Cardiac muscle cell (in vitro differentiated cells and primary cell): ENCODE measurements at places on chromosomes 6 and 20. TPM values are rescaled to one million over a fixed set of nuclear protein-coding genes. Genes with fewer than 3 reads are reported as not detected.

SLC22A23 gene
- total RNA-seq = 14.6 and 24.9 TPM in 2 replicates

TXLNB gene
- 8.6 and 17.5 TPM in 2 replicates for total RNA-seq

SPDEF gene
- total RNA-seq = 0.42 and 1.1 TPM in 2 replicates

NANP gene
- total RNA-seq = 3.1 and 3.7 TPM in 2 replicates

BMP5 gene
- 112 and 123 TPM in 2 replicates for total RNA-seq

TTK gene
- total RNA-seq = 4.5 and 45.2 TPM in 2 replicates

DZANK1 gene
- 2.1 and 2.5 TPM in 2 replicates for total RNA-seq

GRCh38 chr6:157887892-157888291 is 64.8 kb downstream of the SNX9 start:
- H3K4me3 ChIP-seq = no peak overlapping the region
- no peaks in the 10 kb centered on the region for H3K36me3 ChIP-seq
- no peaks in the 10 kb centered on the region for H3K4me1 ChIP-seq

- no peak overlapping the region for H3K27ac ChIP-seq
- no peak for DNase-seq
- no peaks in the 10 kb centered on the region for H3K36me3 ChIP-seq
- no peak overlapping the region for H3K4me3 ChIP-seq
Observed at GRCh38 chr6:107355659-107356058, 103.7 kb downstream of the PDSS2 start.

DNA sequence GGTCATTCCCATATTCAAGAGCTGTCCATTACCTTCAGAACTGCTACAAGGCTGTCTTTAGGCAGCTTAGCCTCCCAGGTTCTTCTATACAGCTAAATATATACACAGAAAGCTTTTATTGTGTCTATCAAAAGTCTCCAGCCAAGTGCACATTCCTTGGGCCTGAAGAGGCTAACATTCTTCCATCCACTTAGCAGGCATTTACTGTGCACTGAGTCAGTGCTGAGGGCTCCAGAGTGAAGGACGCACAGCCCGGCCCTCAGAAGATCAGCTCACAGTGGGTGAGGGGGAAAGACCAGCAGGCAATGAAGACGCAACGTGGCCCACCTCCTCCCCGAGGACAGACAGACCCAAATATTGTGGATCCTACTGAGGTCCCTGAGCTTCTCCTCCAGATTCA is 569.9 kb downstream of the CDH26 start:
- H3K27me3 ChIP-seq = no peaks in the 10 kb centered on the region
- peak overlapping the region; percentile 39 for H3K27ac ChIP-seq
- no peak overlapping the region for H3K4me3 ChIP-seq
- DNase-seq = peak; percentile 70

GRCh38 chr6:143506199-143506598 is 5.3 kb downstream of the FUCA2 start:
- H3K27ac ChIP-seq = no peak overlapping the region
- no peaks in the 10 kb centered on the region for H3K27me3 ChIP-seq
- no peak for DNase-seq
- H3K4me1 ChIP-seq = no peaks in the 10 kb centered on the region

- H3K36me3 ChIP-seq = no peaks in the 10 kb centered on the region
- DNase-seq = no peak
- H3K27me3 ChIP-seq = no peaks in the 10 kb centered on the region
- H3K4me1 ChIP-seq = peaks cover 15% of the 10 kb centered on the region
Observed at GRCh38 chr6:36924131-36924530, 30.4 kb upstream of the PI16 start.

DNA sequence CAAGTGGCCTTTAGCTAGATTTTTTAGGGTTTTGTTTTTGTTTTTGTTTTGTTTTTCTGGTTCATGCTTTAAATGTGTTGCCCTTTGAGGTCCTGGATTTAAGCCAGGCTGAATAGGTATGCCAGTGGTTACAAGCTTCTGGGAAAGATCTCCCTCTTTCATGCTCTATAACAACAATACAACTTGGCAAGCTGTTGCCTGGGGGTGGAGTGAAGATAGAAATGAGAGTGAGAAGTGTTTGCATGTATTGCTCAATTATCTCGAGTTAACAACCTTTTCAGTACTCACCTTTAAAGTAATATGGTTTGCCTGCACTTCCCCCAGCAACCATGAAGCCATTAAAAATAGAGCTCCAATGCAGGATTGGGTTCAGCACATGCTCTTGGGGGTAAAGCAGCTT is 19.2 kb upstream of the HAO1 start:
- no peaks in the 10 kb centered on the region for H3K4me1 ChIP-seq
- no peak overlapping the region for H3K27ac ChIP-seq
- no peaks in the 10 kb centered on the region for H3K36me3 ChIP-seq
- no peaks in the 10 kb centered on the region for H3K27me3 ChIP-seq
- no peak overlapping the region for H3K4me3 ChIP-seq
- no peak for DNase-seq

- no peak overlapping the region for H3K27ac ChIP-seq
- no peaks in the 10 kb centered on the region for H3K4me1 ChIP-seq
- no peak for DNase-seq
- no peak overlapping the region for H3K4me3 ChIP-seq
- H3K27me3 ChIP-seq = no peaks in the 10 kb centered on the region
Observed at GRCh38 chr6:169955731-169956437, 204.5 kb downstream of the ERMARD start.

GRCh38 chr6:105836889-105837288 is 249.2 kb upstream of the PRDM1 start:
- H3K36me3 ChIP-seq = no peaks in the 10 kb centered on the region
- H3K27ac ChIP-seq = no peak overlapping the region
- no peak overlapping the region for H3K4me3 ChIP-seq
- no peaks in the 10 kb centered on the region for H3K4me1 ChIP-seq
- no peak for DNase-seq

DNA sequence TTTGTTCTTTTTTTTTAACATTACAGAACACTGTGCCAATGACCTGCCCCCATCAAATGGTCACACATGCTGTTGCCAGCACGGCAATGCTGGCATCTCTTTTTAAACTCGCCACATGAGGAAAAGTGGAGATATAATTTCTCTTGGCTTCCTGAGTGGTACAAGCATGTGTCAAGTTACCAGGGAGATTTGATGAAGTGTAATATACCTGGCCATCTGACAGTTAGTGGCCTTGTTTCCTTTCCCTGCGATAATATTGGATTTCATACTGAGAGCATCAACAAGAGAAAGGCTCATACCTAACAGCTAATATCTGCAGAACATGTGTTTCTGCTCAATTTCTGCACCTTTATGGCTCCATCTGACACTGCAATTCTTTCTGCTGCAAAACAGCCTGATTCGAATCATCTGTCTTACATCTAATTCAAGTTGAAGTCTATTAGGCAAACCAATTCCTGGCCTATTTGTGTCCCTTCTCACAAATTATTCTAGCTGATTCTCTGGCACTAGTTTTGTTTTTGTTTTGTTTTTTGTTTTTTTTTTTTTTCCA is 519.5 kb downstream of the PREX1 start:
- no peak overlapping the region for H3K4me3 ChIP-seq
- no peaks in the 10 kb centered on the region for H3K27me3 ChIP-seq
- no peaks in the 10 kb centered on the region for H3K4me1 ChIP-seq
- no peaks in the 10 kb centered on the region for H3K36me3 ChIP-seq
- no peak overlapping the region for H3K27ac ChIP-seq
- DNase-seq = no peak

DNA sequence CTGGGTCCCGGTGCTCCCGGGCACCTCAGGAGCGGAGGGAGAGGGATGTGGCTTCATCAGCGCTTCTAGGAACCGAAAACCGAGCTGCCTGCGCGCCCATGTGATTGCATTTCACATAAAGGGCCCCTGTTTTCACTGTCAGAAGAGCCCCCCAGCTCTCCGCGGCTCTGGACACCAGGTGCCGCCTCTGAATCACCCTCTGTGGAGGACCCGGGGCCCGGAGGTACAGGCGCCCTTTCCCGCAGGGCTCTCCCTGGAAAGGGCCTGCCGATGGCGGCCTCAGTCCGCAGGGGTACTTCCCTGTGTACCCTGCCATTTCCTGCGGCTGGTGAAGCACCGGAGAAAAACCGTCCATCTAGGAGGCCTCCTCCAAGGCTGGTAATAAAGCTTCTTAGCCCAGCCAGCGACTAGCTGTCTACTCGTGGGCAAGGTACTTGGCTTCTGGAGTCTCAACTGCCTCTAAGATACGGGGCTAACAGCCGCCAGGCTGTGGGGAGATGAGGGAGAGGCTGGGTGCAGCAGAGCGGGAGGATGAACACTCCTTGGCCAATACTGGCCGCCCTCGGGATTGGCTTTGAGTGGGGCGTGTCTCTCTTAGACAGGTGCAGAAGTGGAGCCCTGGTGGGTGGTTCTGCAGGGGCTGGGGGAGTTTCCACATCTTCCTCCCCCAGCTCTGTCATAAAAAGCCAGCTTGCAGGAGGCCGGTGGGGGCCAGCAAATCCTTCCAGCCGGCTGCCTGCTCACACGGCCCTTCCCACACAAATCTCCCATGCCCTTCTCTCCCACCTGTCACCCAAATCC is 1.6 kb downstream of the PPP1R16B start:
- peak overlapping the region; percentile 37 for H3K4me3 ChIP-seq
- peaks cover 54% of the 10 kb centered on the region for H3K27me3 ChIP-seq
- no peaks in the 10 kb centered on the region for H3K4me1 ChIP-seq
- no peaks in the 10 kb centered on the region for H3K36me3 ChIP-seq
- H3K27ac ChIP-seq = no peak overlapping the region

DNA sequence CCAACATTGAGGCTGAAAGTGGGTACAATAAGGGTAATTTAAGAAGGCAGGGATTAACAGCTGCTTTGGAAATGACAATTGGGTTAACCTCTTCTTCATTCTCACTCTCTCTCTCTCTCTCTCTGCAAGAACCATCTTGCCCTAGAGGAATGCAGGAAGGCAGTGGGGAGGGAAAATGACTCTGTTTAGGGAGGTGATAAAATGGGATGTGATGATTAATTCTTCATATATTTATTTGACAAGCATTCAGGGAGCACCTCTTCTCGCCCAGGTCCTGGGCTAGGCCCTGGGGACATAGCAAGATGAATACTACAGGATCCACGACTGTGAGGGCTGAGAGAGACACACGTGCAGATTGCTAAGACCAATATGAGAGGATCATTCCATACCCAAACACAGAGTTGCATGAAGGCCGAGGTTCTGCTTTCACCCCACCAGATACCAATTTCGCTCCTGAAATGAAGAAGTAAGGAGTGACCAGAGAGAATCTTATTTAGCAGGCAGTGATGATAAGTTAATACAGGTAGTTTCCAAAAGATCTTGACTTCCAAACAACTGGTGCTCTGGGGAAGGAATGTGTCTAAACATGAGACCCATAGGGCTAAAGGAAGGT is 13.3 kb upstream of the PTPN1 start:
- no peaks in the 10 kb centered on the region for H3K4me1 ChIP-seq
- no peak overlapping the region for H3K27ac ChIP-seq
- no peaks in the 10 kb centered on the region for H3K27me3 ChIP-seq
- no peak for DNase-seq
- H3K36me3 ChIP-seq = no peaks in the 10 kb centered on the region
- no peak overlapping the region for H3K4me3 ChIP-seq

DNA sequence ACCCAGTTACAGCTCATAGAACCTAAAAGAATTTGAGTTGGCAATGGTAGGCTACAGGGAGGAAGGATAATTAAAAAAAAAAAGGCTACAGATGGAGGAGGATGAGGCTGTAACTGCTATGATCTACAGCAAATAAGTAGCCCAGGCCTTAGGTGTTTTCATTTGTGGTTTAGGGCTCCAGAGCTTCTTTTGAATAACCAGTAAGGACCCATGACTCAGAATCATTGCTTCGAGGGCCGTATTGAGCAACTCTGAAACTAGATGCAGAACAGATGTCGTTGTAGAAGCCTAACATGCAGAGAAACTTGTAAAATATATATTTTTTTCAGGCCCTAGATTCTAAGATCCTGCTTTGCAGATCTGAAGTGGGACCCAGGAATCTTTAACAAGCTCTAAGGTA is 19.0 kb upstream of the ASIP start:
- H3K4me1 ChIP-seq = no peaks in the 10 kb centered on the region
- no peaks in the 10 kb centered on the region for H3K27me3 ChIP-seq
- H3K27ac ChIP-seq = no peak overlapping the region
- H3K4me3 ChIP-seq = no peak overlapping the region
- no peak for DNase-seq

DNA sequence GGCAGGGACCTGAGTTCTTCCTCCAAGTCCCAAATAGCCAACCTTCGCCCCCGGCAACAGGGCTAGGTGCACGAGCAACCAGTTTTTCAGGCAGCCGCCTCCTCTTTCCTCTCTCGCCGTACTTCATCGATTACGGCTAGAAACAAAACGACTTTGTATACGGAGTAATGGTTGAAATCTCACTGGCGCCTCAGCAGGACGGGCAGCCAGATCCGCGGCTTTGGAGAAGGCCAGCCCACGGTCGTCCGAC is 333 bp upstream of the SMIM13 start:
- H3K4me3 ChIP-seq = peak overlapping the region; percentile 94
- H3K27me3 ChIP-seq = no peaks in the 10 kb centered on the region
- no peaks in the 10 kb centered on the region for H3K36me3 ChIP-seq
- no peaks in the 10 kb centered on the region for H3K4me1 ChIP-seq
- no peak for DNase-seq

DNA sequence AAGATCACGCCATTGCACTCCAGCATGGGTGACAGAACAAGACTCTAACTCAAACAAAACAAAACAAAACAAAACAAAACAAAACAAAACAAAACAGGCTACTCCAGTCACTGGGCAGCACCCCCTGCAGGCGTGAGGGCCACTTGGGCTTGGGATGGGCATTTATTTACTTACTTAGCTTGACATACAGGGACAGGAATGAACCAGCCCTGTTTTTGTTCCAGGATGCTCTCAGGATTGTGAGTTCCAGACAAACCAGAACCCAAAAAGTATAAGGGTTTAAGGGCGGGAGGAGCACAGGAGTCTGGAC is 4.0 kb upstream of the PTPN1 start:
- no peaks in the 10 kb centered on the region for H3K27me3 ChIP-seq
- peaks cover 6% of the 10 kb centered on the region for H3K4me1 ChIP-seq

- H3K27ac ChIP-seq = no peak overlapping the region
- H3K4me1 ChIP-seq = no peaks in the 10 kb centered on the region
- H3K27me3 ChIP-seq = no peaks in the 10 kb centered on the region
- no peak overlapping the region for H3K4me3 ChIP-seq
- H3K36me3 ChIP-seq = no peaks in the 10 kb centered on the region
- DNase-seq = no peak
Observed at GRCh38 chr20:61295249-61295648, 43.2 kb downstream of the CDH4 start.

GRCh38 chr6:108810057-108810643 is 38.1 kb upstream of the ARMC2 start:
- DNase-seq = no peak
- no peaks in the 10 kb centered on the region for H3K4me1 ChIP-seq
- H3K27ac ChIP-seq = no peak overlapping the region
- H3K27me3 ChIP-seq = no peaks in the 10 kb centered on the region

DNA sequence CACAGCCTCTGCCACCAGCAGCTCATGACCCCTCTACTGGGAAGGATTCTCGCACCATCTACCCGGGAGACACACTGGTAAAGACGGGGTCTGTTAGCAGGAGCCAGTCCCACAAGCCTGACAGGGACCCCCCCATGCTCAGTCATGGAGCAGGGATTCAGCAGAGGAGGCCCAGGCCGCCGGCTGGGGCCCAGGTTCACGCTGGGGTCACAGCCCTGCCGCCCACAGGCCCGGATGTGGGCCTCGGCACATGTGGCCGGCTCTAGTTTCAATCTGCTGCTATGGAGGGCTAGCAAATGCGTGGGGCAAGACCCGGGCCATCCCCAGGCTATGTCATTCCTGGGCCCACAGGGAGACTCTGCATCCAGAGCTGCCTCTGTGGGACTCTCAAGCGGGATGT is 25.1 kb downstream of the PXDC1 start:
- H3K36me3 ChIP-seq = no peaks in the 10 kb centered on the region
- no peaks in the 10 kb centered on the region for H3K4me1 ChIP-seq
- H3K4me3 ChIP-seq = no peak overlapping the region

GRCh38 chr6:1560281-1561058 is 49.2 kb upstream of the FOXC1 start:
- no peak overlapping the region for H3K27ac ChIP-seq
- no peaks in the 10 kb centered on the region for H3K27me3 ChIP-seq
- H3K4me1 ChIP-seq = no peaks in the 10 kb centered on the region
- DNase-seq = no peak
